Substantia nigra (tissue), 51 donors: ENCODE measurements at places on chromosomes 11 and 22.

DNA sequence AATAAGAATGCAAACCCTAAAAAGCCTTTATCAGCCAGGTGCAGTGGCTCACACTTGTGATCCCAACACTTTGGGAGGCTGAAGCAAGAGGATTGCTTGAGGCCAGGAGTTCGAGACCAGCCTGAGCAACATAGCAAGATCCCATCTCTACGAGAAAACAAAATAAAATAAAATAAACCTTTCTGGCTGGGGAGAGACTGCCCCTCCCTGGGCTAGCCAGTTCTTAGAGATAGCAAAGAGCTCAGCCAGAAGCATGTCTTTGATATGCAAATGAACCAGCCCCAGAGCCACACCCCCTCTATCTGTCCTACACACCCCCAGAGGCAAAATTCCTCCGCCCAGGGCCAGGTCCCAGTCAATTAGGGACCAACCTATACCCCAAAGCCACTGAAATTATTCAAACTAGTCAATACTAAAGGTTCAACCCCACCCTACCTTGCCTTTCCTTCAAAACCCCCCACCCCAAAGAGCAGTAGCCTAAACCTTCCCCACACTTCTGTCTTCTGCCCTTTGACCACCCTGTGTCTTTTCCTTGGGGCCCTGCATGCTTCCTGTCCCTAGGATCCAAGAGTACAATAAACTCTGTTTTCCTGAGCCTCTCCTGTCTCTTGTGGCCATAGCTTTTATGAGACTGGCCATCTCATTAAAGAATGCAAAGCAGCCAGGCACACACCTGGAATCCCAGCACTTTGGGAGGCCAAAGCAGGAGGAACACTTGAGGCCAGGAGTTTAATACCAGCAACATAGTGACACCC, 37.3 kb upstream of the CXCR5 start:
- no peak for DNase-seq

DNA sequence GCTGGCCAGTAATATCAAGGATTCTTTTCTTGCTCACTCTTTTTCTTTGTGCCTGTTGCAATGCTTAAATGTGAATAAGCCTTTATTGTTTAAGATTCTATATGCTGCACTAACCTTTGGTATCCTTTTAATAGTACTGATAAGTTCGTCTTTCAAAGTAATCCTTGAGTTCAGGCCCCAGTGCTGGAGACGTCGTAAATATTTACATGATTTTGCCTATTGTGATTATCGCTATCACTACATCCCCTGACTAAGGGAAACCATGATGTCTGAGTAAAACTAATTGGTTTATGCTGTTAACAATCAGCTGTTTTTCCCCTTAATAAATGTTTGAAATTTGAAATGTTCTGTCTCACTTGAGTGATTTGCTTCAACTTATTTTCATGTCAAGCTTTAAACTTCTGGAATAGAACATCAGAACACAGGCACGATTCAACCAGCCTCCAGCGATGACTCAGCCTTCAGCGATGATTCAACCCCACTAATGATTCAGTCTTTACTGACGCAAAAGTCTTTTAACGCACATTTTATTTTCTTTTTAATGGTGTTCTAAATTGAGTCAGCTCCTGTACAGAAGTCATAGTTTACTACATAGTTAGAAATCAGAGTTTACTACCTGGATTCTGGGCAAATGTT, 3.9 kb downstream of the HTATIP2 start:
- DNase-seq: no peak

DNA sequence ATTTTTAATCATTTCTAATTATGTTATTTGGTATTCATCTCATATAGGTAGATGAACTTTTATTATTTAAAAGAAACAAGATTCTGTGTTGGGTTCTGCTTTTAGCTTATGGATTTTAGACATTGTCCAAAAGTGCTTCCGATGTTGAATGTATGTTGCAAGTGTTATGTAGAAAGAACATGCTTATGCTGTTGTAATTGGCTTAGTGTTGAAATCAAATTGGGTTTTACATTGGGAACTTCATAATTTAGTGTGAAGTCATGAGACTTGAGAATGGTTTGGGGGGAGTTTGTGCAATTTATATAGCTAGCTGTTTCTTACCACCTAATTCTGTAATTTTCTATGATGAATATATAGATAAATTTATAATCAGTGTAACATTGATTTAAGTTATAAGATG, 3.6 kb downstream of the MTMR3 start:
- no peak for DNase-seq

DNA sequence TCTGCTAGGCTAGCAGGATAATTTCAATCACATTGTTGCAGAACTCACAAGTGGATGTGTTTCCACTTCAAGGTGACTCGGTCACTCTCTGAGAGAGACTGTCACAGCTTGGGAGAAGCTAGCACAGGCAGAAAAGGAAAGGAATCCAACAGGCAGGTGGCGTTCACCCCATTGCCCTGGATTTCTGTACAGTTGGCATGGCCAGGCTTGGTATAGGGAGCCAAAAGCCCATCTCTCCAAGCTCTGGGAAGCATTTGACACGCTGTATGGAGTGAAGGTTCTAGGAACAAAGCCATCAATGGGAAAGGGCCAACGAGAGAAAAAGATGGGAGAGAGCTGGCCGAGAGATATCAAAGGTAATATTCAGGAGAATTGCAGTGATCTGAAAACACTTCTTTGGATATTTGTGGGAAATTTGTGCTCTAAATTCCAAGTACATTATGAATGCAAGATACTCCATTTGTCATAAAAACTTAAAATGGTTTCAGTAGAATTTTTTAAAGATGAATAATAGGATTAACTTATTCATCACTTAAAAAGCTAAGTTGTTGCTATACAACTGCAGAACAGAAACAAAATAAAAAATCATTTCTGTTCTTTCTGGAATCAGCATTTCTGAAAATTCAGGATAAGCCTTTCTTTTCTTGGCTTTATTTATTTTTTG, 223.5 kb upstream of the NTM start:
- DNase-seq: no peak

DNA sequence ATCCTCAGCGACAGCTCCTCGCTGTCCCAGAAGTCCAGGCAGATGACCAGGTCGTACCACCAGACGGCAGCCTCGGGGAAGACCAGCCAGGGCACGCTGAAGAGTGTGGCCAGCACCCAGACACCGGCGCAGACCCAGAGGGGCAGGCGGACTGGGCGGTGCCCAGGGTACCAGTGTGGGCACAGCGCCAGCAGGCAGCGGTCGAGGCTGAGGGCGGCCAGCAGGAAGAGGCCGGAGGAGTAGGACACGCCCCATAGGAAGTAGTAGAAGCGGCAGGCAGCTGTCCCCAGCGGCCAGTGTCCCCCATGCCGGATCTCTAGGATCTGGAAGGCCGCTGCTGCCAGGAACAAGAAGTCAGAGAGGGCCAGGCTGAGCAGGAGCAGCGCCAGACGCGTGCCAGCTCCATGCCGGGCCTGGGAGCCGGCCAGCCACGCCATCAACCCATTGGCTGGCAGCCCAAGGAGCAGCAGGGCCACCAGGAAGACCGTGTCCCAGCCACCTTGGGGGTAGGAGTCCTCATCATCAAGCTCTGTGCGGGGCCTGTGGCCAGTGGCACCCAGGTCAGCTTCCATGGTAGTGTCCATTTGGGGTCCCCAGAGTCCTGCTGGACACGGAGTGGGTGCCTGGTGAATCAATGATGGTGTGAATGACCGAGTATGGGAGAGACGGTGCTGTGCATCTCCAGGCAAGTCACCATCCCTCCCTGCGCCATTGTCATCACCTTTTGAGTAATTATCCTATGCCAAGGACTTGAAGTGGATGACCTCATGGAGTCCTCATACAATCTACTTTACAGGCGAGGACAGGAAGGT, at the start of gene GPR152:
Gene GPR152 (minus strand): TSS at position 589 of the 812 bp plus-strand sequence. CDS start 5 bp downstream, at position 584.
- DNase-seq: no peak

- no peak for DNase-seq
Observed at GRCh38 chr11:59767225-59767611, 12.0 kb downstream of the STX3 start.

DNA sequence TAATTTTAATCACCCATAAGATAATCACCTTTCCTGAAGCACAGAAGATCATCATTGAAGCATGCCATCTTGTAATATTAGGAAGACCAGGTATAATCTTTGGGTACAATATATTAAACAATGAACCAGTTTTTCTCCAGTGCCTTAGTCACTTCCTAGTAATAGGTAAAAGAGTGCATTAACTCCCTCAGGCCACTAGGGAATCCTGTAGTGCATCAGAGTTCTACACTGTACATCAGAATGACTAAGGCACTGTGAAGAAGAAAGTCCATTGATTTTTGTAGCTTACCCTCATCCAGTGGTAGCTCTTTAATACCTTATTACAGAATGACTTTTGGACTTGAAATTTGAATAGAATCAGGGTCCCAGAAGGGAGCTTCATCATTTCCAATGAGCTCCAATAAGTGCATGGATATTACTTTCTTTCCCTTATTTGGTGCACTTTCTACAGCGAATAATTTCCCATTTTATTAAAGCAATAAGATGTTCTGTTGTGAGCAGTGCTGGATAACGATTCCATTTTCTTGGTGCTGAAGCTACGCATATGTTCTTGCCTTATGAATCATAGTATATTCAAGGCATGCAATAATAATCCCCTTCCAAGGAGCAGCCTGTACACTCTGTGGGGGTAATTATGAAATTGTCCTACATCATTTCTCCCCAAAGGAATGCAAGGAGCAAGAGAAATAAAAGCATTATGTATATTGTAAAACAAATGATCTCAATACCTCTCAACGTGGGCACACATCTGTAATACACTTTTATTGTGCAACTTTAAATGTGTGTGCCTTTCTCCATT, 4.7 kb downstream of the C11orf87 start:
- DNase-seq: no peak

- DNase-seq: no peak
Observed at GRCh38 chr11:2267306-2267850, 3.0 kb downstream of the ASCL2 start.

DNA sequence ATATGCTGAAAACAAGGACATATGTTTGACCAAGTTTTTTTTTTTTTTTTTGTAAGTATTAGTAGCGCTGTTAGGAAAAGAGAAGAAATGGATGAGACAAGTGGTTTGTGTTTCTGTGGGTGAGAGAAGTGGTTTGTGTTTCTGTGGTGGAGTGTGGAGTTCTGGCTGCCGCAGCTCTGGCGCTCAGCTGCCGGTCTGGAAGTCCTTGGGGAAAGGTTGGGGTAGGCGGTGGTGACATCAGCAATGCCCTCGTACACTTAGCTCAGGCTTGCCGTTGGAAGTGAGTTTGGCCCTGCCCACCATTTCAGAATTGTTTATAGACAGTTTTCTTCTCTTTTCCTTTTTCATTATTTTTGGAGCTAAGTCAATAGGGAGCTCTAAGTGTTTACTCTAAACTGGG, 116.6 kb downstream of the TBC1D22A start:
- DNase-seq: no peak

DNA sequence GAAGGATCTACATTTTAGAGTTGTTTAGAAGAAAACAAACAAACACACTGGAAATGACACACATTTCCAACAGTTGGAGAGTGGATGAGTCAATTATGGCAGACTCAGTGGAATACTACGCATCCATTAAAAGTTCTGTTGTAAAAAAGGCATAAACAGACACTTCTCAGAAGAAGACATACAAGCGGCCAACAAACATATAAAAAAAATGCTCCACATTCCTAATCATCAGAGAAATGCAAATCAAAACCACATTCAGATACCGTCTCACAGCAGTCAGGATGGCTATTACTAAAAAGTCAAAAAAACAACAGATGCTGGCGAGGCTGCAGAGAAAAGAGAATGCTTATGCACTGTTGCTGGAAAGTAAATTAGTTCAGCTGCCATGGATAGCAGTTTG, 298.2 kb downstream of the DDX10 start:
- DNase-seq: no peak

- DNase-seq: no peak
Observed at GRCh38 chr11:23308041-23308440, 447.8 kb upstream of the CCDC179 start.

DNA sequence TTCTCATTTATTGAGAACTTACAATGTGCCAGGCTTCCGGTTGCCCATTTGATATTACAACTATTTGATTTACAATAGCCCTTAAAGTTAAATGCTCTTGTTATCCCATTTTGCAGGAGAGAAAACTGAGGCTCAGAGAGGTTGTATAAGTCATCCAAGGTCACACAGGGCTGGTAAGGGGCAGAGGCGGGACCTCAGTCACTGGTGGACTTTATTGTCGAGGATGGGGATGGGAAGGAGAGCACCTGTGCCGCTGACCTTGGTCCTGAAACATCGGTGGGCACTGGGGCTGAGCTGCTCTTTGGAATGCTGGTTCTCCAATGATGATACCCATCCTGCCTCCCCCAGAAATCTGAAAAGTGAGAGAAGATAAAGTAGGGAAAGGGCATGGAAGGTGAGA, 265.4 kb downstream of the MIAT start:
- no peak for DNase-seq

- DNase-seq: no peak
Observed at GRCh38 chr22:28316014-28316413, 363.6 kb downstream of the TTC28 start.

DNA sequence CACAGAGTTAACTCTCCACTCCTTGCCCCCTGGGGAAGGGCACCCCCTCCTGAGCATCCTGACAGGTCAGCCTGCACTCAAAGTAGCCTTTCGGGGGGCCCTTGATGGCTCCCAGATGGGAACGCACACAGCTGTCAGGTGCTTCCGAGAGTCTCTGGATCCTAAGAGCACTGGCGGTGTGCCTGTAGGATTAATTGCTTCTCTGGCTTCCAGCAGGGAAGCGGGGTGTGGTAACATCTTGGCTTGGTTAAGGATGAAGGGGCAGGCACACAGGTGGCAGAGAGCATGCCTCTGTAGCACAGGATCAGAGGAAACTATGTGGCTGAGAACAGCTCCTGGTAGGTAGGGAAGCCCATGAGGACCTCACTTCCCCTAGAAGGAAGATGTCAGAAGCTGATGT, 199.8 kb downstream of the MIAT start:
- no peak for DNase-seq

DNA sequence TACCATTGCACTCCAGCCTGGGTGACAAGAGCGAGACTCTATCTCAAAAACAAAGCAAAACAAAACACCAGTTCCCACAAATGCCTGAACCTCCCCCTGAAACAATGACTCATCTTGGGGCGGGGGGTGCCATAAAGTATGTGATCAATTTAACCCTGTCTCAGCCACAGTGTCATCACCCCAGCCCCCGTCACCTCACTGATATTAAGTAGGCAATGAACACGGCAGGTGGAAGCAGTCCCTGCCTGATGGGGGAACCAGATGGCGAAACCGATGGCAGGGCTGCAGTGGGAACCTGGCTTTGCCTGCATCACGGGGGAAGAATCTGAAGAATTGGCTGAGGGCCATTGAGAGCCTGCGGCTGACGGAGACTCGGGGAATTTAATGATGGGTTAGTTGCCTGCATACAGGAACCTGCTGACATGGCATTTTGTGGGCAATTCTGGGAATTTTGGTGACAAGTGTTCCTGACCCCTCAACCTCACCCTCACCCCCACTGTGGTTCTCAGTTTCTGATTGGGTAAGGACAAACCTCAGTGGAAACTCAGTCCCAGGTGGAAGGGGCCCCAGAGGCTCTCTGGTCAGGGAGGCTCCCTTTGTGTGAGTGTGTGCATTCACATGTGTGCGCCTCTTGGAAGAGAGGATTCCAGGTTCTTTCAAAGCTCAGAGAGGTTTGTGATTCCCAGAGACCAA, 39.1 kb upstream of the SHISAL1 start:
- no peak for DNase-seq

GRCh38 chr11:17163736-17164135, 44.0 kb downstream of the PIK3C2A start:
- DNase-seq: no peak
